ENCODE measurements at places on chromosomes 11 and 22.

- DNase-seq: no peak
Observed at GRCh38 chr11:62352355-62353336, 15.4 kb downstream of the ASRGL1 start.

- DNase-seq: no peak
Observed at GRCh38 chr22:38112381-38112780, 1.9 kb upstream of the BAIAP2L2 start.

DNA sequence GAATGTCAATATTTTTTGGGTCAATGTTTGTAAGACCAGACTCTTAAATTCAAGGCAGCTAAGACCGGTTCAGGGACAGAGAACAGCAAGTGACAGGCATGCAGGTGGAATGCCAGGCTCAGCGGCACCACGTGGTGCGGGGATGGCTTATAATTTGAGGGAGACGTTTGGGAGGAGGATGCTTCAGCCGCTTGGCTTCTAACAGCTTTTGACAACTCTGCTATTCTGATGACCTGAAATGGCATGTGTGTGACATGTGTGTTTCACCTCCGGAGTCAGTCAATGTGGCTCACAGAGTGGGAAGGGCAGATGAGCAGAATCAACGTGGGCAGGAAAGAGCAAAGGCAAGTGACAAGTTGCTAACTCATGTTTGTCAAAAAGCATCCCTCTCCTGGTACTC is 228.3 kb downstream of the KIRREL3 start:
- no peak for DNase-seq

GRCh38 chr22:47356511-47357011 is 594.1 kb downstream of the TBC1D22A start:
- DNase-seq: no peak

- no peak for DNase-seq
Observed at GRCh38 chr11:119254239-119254638, 48.1 kb downstream of the CBL start.

DNA sequence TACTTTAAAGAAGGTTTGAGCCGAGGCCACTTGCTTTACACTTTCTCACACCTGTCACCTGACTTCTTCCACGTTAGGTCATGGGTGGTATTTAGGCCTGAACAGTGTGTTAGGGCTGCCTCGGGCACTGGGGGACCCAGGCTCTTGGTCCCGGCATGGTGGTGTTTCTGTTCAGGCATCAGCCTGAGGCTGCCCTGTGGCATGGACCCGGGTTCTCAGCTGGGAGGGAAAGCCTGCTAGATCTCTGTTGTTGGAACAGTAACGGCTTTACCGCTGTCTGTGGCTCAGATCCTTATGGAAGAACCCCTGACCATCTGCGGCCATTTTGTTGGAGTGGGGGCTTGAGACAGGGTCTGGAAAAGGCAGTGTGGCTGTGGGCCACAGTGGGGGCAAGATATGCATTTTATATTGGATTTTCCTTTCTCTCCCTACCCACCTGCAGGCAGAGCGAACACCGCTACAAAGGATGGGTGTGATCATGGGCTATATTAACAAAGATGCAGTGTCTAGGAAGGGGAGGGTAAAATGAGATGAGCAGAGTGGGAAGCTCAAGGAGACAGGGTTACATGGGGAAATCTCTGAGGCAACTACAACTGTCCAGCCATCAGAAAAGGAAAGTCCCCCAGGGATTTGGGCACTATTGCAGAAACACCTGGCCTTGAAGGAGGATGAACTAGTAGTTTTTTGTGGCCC is 1.6 kb upstream of the KCNJ11 start:
- DNase-seq: no peak

DNA sequence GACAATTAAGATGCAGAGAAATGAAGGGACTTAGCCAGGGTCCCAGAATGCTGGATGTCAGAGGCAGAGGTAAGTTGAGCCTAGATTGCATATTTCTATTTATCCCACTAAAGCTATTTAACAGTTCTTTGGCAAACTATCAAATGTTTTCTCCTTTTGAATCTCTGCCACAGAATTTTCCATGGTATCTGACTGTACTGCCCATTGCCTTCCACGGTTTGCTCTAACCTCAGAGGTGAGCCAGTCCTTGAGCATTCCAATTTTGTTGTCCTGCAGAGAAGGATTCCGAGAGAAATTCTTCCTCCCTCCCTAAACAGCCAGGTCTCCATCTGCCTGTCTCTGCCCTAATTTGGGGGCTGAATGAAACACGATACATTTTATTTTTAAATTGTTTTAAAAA is 368.3 kb upstream of the SYN3 start:
- no peak for DNase-seq

DNA sequence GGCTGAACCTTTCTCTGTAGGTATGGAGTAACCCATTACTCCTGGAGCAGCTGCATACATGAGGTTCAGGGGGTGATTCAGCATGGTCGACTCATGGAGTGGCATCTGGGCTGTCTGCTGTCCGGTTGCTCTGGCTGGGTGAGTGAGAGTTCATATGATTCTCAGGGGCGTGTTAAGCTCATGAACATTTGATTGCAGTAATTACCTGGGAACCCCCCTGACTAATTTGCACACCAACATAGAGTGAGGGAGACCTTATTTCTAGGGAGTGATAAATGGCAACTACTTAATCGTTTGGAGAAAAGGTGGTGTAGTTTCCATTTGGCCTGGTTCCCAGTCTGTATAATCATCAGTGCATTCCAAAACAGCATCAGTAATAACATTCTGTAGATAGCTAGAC is 661.9 kb downstream of the ETS1 start:
- DNase-seq: no peak

- DNase-seq: no peak
Observed at GRCh38 chr11:112718483-112718882, 242.7 kb upstream of the NCAM1 start.

GRCh38 chr11:112611771-112612170 is 349.4 kb upstream of the NCAM1 start:
- DNase-seq: no peak

DNA sequence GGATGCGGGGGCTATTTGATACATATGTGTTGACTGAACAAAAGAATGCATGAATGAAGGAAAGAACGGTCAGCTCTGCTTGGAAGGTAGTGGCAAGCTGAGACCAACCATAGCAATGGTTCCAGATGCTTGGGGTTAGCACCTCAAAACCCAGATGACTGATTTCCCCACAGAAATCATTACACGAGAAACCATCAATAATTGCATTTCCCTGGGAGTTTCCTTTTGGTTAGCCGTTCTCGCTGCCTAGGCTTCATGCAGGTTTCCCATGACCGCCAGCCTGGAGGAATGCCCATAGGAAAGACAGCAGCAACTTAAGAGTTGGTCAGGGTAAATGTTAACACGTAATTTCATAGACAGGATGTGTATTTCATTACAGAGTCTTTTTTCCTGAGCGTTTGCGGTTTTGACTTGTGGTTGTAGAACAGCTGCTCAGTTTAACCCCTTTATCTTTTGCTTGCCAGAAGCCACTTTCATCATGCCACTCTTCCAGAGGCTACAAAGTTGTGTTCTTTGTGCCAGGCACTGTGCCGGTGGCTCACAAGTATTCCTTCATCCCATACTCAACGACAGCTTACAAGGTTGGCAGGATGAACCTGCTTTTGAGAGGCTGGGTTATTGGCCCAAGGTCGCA is 2.8 kb downstream of the IL17RA start:
- DNase-seq: no peak

- no peak for DNase-seq
Observed at GRCh38 chr22:36911887-36912661, 1.4 kb upstream of the CSF2RB start.

GRCh38 chr11:128690665-128691101 is 3.2 kb upstream of the FLI1 start:
- DNase-seq: no peak

DNA sequence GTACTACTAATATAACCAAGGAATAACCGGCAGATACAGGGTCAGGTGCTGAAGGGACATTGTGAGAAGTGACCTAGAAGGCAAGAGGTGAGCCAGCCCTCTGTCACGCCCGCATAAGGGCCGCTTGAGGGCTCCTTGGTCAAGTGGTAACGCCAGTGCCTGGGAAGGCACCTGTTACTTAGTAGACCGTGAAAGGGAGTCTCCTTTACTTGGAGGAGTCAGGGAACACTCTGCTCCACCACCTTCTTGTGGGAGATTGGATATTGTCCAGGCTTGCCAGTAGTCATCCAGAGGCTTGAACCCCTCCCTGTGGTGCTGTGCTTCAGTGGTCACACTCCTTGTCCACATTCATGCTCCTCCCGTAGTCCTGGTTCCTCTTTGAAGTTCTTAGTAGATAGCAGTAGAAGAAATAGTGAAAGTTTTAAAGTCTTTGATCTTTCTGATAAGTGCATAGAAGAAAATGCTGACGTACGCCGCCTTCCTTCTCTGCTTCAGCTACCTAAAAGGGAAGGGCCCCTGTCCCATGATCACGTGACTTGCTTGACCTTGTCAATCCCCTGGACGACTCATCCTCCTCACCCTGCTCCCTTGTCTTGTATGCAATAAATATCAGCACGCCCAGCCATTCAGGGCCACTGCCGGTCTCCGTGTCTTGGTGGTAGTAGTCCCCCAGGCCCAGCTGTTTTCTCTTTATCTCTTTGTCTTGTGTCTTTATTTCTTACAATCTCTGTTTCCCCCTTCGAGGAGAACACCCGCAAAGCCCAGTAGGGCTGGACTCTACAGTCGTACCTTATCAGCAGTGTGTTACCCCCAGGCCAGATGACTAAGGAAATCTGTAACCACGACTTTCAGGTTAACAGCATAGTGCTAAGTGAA is 6.1 kb downstream of the NUP50 start:
- DNase-seq: no peak

GRCh38 chr11:11301212-11301611 is 51.8 kb downstream of the CSNK2A3 start:
- no peak for DNase-seq

DNA sequence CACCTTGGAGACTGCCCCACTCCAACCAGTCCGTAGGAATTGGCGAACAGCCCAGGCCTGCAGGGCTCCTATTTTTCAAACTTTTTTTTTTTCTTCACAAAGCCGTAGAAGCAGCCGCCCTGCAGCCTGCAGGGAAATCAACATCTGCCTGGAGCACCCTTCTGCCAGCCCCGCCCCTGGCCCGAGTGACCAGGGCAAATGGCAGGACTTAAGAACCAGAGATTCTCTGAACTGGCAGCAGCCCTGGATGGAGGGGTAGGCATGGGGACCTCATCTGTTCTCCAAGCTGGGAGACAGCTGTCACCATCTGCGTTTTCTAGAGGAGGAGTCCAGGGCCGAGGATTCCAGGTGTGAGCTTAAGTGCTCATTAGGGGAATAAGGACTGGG is 5.6 kb downstream of the SCN2B start:
- DNase-seq: no peak

DNA sequence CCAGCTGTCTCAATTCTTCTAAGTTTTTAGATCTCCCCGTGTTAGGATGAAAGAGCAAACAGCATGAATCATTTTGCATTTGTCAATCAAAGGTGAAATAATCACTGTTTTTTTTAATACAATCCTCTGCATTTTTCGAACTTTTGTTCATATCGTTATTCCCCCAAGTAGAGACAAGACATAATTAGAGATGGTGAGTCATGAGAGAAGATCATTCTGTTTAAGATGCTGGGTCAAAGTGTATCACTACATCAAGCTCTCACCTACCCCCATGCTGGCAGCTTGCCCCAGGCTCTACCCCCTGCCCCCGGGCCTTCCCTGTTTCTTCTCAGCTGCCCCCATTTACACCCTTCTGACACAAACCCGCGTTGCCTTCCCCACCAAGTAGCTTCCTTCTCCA is 30.5 kb upstream of the MYO18B start:
- DNase-seq: no peak

DNA sequence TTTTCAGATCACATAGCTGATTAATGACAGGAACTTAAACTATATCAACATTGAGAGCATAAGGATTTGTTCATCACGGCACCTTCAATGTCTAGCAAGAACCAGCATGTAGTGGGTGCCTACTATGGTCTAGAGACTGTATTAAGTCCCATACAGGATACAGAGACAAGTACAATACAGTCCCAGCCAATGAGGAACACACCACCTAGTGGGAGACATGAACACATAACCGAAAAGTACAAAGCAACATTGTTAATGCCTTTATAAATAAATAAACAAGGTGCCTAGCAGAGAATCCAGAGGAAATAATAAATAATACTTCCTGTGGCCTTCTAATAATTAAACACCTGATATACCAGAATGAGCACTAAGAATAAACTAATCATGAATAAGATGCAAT is 87.7 kb upstream of the OPCML start:
- no peak for DNase-seq

- no peak for DNase-seq
Observed at GRCh38 chr11:121929581-121929980, 186.4 kb downstream of the BLID start.

GRCh38 chr11:116791002-116791812 is 472 bp downstream of the APOA5 start:
- peak; percentile 67 for DNase-seq

- no peak for DNase-seq
Observed at GRCh38 chr11:95563173-95563572, 226.4 kb downstream of the FAM76B start.

DNA sequence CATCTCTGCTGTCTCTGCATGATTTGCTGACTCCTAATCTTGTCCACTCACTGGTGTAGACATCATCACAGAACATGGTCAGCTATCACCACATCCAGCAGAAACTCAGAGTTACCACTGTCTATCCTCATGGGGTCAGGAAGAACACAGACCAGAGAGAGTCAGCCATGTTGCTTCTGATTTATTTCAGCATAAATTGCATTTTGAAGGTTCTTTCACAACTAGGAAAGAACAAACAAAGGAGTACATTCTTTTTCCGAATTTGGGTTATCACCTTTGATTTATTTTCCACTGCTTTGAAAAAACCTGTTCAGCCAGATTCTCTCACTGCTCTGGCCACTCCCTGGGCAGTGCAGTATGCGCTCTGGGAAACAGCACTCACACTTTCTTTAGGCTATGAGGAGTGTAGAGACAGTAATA is 172.0 kb upstream of the MTMR2 start:
- DNase-seq: no peak

DNA sequence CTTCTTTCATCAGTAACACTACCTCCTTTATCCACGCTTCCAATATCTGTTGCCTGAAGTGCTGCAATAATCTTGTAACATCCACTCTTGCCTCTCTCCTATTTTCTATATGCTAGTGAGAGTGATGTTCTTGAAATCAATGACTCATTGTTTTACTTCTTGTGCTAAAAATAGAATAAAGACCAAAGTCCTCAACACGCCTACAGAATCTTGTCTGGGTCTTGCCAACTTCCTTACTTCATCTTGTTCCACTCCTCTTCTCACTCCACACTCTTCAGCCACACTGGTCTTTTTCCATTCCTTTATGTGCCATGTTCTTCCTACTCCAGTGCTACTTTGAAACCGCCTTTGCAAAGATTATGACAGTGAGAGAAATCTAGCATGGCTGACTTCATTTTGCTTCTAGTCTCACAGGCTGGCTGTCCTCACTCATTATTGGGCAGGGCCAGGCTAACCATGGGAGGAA is 136.4 kb downstream of the CCDC81 start:
- no peak for DNase-seq

GRCh38 chr11:118186346-118187107 is 10.1 kb upstream of the SCN2B start:
- DNase-seq: no peak

DNA sequence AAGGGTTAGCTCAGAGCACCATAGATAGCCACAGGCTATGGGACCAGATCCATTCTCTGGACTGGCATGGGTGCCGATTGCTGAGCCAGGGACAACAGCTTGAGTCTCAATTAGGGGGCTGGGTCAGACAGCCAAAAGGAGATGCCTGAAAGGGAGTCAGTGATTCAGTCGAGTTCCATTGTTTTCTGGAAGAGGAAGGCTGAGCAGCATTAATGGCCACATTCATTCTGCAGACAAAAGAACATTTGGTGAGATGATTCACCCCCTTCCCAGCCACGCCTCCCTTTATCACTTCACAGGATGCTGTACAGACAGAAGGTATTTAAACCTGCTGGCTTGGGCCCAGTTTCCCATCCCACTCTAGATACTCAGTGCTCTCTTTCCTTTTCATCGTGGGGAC is 131.9 kb downstream of the ADAMTS15 start:
- no peak for DNase-seq

All from GM18507 (cell line).